ENCODE measurements at places on chromosomes 11 and 22. TPM values are rescaled to one million over a fixed set of nuclear protein-coding genes. Genes with fewer than 3 reads are reported as not detected.
A peak's percentile ranks its signal among the peaks of the same experiment; 100 is the strongest.

DNA sequence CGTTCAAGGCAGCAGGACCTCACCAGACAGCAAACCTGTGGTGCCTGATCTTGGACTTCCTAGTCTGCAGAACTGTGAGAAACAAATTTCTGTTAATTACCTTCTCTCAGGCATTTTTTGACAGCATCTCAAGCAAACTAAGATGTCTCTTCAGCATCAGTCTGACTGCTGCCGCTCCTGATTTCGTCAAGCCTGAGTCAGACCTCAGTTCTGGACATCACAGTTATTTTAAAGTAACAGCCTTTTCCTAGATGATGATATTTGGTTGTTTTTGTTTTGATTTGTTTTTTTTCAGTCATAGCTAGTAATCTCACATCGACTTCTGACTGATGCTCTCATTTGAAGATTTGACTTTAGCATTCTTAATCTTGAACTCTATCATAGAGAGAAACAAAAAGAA, 71.9 kb downstream of the BLID start:
- no peak for DNase-seq

DNA sequence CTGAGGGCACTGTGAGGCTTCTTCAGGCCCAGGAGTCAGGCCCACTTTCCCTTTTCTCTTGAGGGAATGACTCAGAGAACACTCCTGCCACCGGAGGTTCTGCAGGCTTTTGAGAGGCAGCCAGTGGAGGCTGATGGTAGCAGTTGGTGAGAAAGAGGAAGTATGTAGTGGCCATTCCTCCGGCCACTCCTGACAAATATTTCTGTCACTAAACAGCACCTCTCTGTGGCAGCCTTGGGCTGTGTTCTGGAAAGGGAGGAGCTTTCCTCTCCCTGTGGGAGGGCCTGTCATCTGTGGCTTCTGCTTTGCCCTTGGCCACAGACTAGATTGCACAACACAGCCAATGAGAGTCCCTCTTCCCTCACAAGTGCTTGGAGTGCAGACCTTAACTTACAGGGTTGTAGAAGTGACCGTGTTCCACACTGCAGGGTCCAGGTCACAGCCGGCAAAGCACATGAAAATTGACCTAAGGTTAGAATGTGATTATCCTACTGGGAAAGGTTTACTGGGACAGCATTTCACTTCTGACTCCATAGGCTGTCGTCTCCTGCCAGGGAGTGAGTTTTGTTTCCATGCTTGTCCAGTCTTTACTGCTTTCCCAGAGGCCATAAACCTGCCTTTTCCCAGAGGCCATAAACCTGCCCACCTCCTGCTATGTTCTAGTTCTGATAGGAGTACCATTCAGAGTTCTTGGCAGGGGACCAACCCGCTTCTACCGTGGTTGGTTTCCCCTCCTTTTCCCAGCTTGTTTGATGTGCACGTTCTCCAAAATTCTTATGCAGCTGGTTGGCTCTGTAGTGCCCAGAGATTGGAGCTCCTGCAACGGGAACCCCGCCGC, 33.3 kb downstream of the MARK2 start:
- DNase-seq = peak; percentile 87

DNA sequence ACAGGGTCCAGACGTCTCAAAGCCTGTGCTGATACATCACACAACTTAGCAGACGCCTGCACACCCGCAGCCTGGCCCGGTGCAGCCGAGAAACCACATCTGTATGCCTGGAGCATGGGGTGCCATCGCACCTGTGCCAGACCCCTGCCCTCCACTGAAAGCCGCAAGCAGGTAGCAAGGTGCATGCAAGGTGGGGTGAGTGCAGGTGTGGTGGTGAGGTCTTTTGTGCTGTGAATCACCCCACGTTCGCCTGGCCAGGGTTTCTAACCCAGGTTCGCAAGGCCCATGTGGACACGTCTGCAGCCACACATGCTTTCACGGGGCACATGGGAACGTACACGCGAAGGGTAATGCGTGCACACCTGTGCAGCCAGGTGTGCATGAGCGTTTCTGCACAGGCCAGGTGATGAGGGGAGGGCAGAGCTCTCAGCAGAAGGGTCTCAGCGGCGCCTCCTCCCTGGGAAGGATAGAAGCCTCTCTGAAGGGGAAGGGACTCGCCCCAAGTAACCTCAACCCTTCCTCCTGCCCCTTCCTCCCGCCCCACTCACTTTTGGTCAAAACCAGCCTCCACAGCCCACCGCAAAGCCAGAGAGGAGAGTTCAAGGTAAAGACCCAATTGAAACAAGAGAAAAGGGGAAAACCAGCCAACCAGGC, 19.5 kb downstream of the CBX7 start:
- no peak for DNase-seq

DNA sequence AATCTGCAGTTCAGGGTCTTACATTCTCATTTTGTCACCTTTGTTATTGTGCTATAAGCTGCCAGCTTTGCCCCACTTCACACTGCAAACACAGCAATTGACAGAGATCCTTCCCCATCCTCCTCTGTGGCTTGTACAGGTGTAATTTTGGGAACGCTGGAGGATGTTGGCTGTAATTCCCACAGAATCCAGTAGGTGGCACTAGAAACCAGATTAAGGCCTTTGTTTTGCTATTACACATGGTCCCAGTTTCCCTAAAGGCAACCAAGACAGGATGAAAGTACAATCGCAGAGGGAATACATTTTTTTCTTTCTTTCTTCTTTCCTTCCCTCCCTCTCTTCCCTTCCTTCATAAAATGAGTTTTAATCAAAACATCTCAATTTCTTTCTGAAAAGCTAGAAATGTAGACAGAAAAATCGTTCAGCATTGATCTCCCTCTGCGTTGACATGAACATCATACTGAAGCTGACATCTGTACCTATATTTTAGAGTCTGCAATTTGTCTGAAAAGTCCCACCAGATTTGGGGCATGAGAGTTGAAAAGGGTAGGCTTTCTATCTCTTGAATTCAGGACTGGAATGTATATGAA, 21.3 kb upstream of the NELL1 start:
- peak; percentile 54 for DNase-seq

- DNase-seq = no peak
These were observed 2.9 kb downstream of the TPCN2 start for GRCh38 chr11:69051381-69052342.

GRCh38 chr11:11477695-11478420, 124.8 kb upstream of the CSNK2A3 start:
- DNase-seq = no peak

GRCh38 chr22:39663751-39664150, 93.2 kb downstream of the CACNA1I start:
- no peak for DNase-seq

DNA sequence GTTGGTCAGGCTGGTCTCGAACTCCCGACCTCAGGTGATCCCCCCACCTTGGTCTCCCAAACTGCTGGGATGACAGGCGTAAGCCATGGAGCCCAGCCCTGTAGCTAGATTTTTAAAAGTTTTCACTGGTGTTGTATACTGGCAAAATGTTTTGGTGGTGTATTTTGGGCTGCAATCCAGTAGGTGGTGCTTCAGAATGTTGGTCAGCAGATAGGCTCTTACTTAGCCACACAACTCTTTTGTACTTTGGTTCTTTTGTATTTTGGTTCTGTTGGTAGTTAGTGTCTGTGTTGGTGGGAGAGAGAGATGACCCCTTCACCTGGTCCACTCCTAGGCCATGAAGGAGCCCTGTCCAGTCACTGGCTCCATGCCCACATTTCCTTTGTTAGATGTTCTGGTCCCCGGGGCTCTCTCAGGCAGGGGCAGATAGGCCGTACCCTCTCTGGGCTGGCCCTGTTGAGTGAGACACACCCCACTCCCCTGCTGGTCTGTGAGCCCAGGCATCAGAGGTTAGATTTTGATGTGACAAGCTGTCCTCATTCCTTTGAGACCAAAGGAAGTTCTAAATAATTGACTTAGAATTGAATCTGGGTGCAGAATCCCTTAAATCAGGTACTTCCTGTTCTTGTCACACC, 123.8 kb downstream of the DDX10 start:
- DNase-seq = peak; percentile 18

- DNase-seq = no peak
These were observed 90.8 kb downstream of the RNF169 start for GRCh38 chr11:74839446-74839845.

DNA sequence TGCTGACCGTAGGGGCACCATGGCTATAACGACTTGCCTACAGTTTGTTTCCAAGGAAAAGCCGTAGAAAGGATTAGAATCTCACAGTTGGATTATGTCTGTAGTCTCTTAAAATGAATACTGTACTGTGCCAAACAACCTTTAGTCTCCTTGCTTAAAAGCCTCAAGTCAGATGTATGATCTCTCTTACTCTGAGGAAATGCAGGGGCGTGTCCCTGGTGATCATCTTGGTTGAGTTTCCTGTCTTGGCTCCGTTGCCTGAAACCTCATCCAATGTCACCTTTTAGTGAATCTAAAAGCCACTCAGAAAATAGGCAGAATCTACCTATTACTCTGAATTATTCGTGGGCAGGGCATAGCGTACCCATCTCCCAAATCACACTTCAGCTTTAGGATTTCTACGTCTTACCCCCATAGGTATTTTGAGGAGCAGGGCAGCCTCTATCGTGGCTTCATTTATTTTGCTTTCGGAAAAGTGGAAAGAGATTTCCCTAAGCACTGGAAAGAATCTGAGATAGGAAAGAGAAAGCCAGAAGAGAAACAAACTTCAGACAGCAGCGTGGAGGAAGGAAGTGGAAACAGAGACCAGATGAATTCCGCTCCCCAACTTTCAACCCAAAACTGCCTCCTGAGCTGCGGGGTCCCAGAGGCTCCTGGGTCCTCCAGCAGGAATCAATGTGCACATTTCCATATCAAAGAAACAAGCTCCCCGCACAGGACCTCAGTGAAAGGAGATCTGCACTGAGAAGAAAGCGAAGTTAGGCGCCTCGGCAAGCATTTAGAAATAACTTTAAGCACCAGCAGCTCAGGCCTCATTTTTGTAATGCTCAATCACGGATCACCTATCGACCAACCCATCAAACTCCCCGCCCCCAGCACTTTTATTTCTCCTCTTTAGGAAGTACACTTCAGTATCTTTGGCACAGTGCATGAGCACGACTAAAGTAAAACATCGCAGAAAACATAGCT, 245.8 kb downstream of the ETS1 start:
- no peak for DNase-seq

The LYVE1 gene
- total RNA-seq = not detected

The NPTXR gene
- total RNA-seq = 0.37 TPM

The RAG2 gene
- total RNA-seq = not detected

The ZNF74 gene
- total RNA-seq = 10.7 TPM

The SCGB1D2 gene
- total RNA-seq = not detected

The OR2AT4 gene
- not detected for total RNA-seq
